ENCODE measurements at places on chromosomes 2 and 18.

DNA sequence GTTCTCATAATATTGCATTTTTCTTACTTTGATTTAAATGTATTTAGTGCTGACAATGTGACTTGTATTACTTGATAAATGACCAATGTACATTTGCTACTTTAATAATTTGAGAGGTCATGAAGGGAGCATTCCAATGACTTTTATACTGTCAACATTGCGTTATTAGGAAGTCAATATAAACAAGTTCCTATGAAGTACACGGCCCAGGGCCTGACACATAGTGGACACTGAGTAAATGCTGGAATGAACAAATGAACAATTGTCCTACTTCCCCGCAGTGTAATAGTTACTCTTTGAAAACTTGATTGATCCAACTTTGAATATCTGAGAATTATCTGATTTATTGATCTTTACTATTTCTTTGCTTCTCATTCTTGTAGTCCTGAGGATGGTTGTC lies 47.3 kb downstream of the PKP4 start:
- no peak for DNase-seq

DNA sequence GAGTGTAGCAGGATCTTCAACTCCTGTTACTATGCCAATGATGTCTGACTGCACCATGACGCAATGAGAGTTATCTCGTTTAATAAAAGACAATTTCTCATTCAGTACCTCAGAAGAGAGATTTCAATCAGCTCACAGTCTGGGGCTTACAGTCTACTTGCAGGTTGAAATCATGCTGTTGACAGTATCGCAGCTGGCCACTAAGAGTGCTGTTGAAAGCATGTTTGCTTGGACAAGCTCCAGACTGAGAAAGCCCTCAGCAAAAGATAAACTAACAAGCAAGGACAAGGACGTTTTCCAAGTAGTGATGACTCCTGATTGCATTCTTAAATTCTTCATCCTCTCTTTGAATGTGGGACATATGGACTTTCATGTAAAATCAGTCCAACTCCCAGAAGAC lies 145.2 kb upstream of the SYT4 start:
- no peak for DNase-seq

DNA sequence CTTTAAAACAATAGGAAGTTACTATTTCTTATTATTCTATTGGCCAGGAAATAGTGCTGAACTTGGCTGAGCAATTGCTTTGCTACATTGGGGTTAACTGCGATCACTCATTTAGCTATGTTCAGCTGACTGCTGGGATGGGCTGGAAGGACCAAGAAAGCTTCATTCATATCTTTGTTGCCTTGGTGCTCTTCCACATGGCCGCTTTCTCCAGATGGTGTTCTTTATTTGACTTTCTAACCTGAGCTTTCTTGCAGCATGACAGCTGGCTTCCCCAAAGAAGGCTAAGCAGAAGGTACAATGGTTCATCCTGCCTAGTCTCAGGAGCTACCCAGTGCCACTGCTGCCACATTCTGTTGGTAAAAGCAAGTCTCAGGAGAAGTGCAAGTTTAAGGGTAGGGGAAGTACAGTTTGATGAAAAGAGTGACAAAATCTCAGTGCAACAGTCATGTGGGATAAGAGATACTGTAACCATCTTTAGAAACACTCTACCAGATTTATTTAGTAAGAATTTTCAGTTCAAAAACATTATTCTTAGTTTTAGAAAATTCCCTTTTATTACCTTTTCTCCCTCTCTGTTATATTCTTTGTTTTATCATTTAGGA lies 180.6 kb upstream of the RBMS1 start:
- no peak for DNase-seq

DNA sequence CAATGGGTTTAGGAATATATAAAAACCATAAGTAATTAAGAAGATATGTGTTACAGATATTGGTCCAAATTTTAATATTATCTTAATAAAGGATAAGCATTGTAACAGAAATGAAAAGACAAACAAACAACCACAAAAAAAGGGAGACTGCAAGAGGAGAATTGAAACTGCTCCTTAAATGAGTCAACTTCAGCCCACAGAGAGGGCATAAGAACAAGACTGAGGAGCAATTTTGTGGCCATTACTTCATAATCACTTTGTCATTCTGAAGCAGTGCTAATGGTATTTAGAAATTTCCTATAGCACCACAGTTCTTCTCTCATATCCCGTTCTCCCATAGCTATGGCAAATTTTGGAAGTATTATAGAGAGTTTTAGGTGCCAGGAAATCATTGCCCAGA lies 193.2 kb upstream of the HNMT start:
- no peak for DNase-seq

GRCh38 chr18:58338961-58339592 lies 289.8 kb downstream of the ALPK2 start:
- DNase-seq: no peak

DNA sequence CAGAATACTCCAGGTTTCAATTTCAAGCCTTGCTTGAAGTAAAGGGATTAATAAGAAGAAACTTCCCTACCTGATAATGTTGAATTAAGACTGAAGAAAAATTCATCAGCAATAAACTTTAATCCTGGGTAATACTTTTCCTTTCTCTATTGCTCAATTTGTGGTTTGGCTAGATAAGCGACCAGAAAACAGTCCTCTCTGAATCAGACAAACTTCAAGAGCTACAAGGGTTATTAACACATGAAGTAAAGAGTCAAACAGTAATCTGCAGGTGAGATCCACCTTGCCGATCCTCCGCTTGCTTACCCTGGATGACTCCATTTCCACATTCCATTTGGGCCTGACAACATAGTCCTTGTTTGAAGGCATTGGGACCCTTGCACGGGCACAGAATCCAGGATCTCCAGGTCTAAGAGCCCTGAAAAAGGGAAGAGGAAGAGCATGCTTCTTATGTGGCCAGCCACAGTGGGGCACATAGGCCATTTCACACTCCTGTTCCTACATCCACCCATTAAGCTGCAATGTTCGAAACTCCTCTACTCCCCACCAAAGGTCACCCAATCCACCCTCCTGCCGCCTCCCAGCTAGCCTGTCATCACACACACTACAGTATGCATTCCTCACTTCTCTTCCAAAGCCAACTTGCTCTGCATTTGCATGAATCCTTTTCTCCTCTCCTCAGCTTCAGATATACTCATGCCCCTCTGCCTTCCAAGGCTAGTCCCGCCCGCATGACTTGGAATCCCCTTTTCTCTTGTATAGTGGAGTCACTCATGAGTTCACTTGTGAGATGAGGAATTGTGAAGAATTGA lies 39.8 kb downstream of the IWS1 start:
- no peak for DNase-seq

DNA sequence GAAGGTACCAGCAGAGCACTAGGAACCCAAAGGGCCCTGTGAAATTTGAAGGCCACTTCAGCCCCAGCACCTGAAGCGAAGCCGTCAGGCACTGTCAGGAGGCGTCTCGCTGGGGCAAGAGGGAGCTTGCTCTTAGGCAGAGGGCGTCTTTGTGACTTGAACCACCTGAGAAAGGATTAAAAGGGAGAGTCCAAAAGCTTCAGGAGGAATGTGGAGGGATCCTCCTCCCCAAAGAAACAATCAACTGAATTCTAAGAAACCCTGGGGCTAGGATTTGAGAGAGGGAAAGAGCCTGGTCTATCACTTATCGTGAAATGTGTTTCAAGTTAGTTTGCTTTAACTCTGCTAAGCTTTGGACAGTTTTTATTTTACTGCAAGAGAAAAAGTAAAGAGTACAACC lies 324.9 kb upstream of the SOX11 start:
- no peak for DNase-seq

DNA sequence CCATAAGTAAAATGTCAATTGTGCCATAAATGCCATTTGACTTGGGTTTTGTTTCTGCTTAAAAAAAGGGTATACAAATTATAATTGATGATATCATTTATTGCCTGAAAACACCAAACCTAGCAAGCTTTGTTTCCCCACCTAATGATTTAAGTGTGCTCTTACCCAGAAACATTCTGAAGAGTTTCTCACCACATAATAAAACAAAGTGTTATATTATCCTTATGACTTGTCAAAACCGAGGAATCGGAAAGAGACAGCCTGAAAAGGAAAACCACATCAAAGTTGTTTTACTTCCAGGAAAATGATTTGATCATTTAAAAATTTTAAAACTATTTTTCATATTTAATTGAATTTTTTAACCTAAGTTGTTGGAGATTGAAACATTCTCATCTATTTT lies 170.5 kb upstream of the SLC39A10 start:
- no peak for DNase-seq

- no peak for DNase-seq
These were observed 61.2 kb upstream of the RAB27B start for GRCh38 chr18:54767098-54767497.

- DNase-seq: no peak
These were observed 22.8 kb upstream of the RUFY4 start for GRCh38 chr2:218046238-218046637.

DNA sequence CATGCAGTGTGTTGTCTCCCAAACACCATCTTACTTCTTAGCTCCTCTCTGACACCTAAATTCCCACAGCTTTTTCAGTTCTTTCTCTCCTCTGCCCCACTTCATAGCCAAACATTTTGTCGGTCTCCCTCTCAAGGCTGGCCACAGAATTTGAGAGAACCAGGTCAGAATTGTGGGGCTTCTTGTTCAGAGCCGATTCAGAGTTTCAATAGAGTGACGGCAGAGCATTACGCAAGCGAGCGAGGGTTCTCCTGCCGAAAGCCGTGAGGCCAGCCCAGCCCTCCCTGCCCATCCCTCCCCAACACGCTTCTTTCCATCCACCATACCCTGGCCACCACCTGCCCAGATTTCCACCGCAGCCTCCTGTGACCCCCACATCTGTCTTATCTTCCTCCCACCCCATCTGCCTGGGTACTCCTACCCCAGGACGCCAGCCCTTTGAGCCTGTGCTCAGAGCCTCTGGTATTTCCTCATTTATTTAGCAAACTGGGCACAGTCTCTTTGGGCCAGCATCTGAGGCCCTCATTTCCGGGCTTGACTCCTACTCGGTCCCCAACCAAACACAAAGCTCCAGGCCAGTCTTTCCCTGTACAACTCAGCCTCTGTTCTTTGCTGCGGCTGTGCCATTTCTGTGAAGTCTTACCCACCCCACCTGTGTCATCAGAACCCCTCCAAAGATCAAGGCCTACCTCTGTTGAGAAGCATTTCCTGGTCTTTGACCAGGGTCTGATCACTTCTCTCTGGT lies 70.0 kb upstream of the MAP4K4 start:
- no peak for DNase-seq

- DNase-seq: no peak
These were observed 62.5 kb upstream of the ACVR2A start for GRCh38 chr2:147782141-147782930.

DNA sequence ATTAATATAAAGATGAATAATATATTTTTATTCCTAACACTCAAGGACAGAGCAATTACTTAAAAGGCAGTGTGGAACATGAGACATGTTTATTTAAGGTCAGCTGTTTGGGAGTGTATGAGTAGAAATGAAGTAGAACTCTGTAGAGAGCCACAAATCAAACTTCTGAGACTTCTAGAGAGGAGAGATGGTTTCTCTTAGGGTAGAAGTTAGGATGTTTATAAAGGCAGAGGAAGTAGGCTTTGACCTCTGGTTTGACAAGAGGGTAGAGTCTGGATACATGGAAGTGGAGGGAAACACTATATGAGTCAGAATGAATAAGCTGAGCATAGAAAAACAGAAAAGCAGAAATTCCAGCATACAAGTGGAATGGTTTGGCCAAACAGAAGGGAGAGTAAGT lies 262.1 kb upstream of the KLHL14 start:
- no peak for DNase-seq

GRCh38 chr2:48600204-48600813 lies 17.3 kb upstream of the GTF2A1L start:
- no peak for DNase-seq

- no peak for DNase-seq
These were observed 27.3 kb downstream of the CDC42EP3 start for GRCh38 chr2:37644191-37644590.

Measured in NCI-H1436 treated with DMSO at 0.1 percent for 48 hours (cell line).